ENCODE measurements at places on chromosomes 7 and 10. TPM values are rescaled to one million over a fixed set of nuclear protein-coding genes. Genes with fewer than 3 reads are reported as not detected.

Gene MOGAT3
- not detected for total RNA-seq

Gene CYP2E1
- 0.48 TPM for total RNA-seq

Gene UBN2
- 9.5 TPM for total RNA-seq

Gene SPDYE2B
- total RNA-seq, result not detected

Gene SNX13
- 26.3 TPM for total RNA-seq

Gene EBLN1
- total RNA-seq, result not detected

Gene ASAH2
- 2.4 TPM for total RNA-seq

Gene CYP17A1
- total RNA-seq, result not detected

Gene USP6NL
- 4.0 TPM for total RNA-seq

Gene ASZ1
- not detected for total RNA-seq

Gene MSMB
- not detected for total RNA-seq

Gene FAM237B
- total RNA-seq, result not detected

Gene KAZALD1
- 0.55 TPM for total RNA-seq

Gene ALOX5
- total RNA-seq, result 6.7 TPM

Gene NEUROD6
- total RNA-seq, result not detected

Gene NKX1-2
- not detected for total RNA-seq

Gene TMEM196
- not detected for total RNA-seq

Gene PRLHR
- not detected for total RNA-seq

Gene MINPP1
- 8.6 TPM for total RNA-seq

Gene CPA2
- total RNA-seq, result not detected

Gene SPDYE5
- total RNA-seq, result not detected

Gene ASL
- 24.1 TPM for total RNA-seq

Gene INHBA
- not detected for total RNA-seq

Gene GRK5
- total RNA-seq, result 27.5 TPM

Gene TAS2R41
- total RNA-seq, result 0.29 TPM

Gene GCK
- not detected for total RNA-seq

Gene ITGA8
- total RNA-seq, result not detected

Gene GDF2
- total RNA-seq, result not detected

Gene METTL27
- total RNA-seq, result 1.9 TPM

Gene VAX1
- not detected for total RNA-seq

Gene CDK5
- 26.9 TPM for total RNA-seq

Gene SLC39A12
- not detected for total RNA-seq

Gene LIPM
- total RNA-seq, result not detected

Gene SPDYE16
- 0.30 TPM for total RNA-seq

Gene SPDYE6
- not detected for total RNA-seq

Gene GRID1
- not detected for total RNA-seq

Gene ST8SIA6
- 0.15 TPM for total RNA-seq

Gene SEMA3D
- not detected for total RNA-seq

Gene TPST1
- total RNA-seq, result 0.79 TPM

Gene SORBS1
- 0.74 TPM for total RNA-seq

Gene SPDYE9
- total RNA-seq, result not detected

Gene SUGCT
- not detected for total RNA-seq

Gene C10orf53
- total RNA-seq, result not detected

Gene SORCS1
- not detected for total RNA-seq

Gene PGAM1
- 406 TPM for total RNA-seq

Gene CRYGN
- total RNA-seq, result not detected

Gene CDK1
- 127 TPM for total RNA-seq

Gene ACSM6
- not detected for total RNA-seq

Gene ZNF503
- 0.07 TPM for total RNA-seq

Gene ZEB1
- total RNA-seq, result 46.2 TPM

Gene BMS1
- 16.2 TPM for total RNA-seq

Gene CALHM3
- total RNA-seq, result 0.17 TPM

Gene PIK3CG
- total RNA-seq, result 51.6 TPM

Gene CNNM1
- total RNA-seq, result 0.54 TPM
